CD4-positive, alpha-beta T cell (primary cell): ENCODE measurements at places on chromosomes 7 and 10.

DNA sequence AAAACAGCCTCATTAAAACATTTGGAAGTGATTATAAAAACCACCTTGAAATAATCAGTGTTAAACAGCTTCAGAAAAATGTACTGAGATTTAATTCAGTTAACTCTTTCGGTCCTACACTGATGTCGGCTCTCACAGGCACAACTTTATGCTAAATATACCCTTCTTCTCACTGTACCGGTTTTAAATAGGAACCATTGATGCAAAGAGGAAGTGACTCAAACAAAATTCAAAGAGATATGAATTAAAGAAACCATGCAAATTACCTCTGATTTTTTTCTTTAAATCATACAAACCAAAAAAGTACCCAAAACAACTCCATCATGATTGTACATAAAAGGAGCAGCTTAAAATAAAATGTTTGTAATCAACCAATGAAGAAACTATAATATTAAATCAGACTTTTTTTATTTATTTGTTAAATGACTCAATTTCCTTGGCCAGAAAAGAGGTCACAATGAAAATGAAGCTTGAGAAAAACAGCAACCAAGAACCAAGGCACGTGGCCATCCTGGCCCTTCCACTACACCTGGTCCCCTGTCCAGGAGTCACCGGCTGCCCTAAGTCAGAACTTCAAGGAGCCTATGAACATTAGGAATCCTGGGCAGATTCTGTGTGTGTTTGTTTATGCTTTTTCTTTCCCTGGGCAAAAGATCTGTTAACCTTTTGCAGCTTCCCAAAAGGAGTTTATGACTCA is 73.0 kb upstream of the CABCOCO1 start:
- H3K27me3 ChIP-seq: no peaks in the 10 kb centered on the region
- no peaks in the 10 kb centered on the region for H3K4me1 ChIP-seq
- no peak for DNase-seq
- H3K27ac ChIP-seq: no peak overlapping the region
- no peak overlapping the region for H3K4me3 ChIP-seq

DNA sequence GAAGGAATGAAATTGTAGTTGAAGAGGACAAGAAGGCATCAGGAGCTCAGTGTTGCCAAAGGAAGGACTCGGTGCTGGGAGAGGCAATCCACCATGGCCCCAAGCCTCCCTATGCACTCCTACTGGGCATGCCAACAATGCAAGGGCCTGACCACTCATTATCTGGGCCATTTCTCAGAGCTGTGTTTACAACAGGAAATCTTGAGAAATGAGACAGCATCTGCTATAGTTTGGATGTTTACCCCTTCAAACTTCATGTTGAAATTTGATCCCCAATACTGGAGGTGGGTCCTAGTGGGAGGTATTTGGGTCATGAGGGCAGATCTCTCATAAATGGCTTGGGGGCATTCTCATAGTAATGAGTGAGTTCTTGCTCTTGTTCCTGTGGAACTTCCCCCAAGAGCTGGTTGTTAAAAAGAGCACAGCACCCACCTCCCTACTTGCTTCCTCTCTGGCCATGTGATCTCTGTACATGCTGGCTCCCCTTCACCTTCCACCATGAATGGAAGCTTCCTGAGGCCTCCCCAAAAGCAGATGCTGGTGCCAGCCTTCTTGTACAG is 50.8 kb upstream of the AOAH start:
- no peak overlapping the region for H3K27ac ChIP-seq
- peak; percentile 59 for DNase-seq
- H3K4me3 ChIP-seq: no peak overlapping the region
- peaks cover 42% of the 10 kb centered on the region for H3K4me1 ChIP-seq

DNA sequence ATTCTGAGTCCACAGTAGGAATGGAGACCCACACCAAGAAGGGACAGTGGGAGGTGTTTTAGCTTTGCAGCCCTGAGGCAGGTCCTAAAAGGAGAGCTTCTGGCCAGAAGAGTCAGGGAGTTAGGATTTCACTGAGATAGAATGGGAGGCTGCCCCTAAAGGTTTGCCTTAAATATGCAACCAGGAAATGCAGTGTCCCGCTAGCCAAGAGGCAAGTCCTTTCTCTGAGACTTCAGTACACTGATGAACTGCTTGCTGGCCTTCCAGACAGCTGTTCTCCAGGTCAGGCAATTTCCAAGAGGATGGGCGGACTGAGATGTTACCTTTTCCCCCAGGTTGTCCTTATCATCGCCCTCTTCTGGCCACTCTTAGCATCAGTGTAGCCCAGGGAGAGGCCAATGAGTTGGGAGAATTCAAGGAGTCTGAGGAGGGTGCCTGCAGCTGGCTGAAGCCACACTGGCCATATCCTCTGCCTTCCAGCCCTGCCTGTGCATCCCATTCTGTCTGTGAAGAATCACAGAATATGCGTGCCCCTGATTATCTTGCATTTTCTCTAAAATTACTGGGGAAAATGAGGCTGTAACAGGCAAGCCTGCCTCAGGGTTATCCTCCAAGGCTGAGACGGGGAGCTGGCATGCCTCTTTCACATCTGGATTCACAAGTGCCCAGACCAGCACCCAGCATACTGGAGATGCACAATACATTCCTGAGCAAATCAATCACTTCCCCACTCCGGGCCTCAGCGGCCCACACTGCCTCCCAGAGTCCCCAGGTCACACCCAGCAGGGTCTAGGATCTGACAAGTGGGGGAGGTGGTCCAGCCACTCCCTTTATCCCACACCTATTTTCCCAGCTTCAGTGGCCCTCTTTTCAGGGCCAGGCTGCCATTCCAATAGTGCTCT is 2.4 kb downstream of the TLL2 start:
- H3K4me3 ChIP-seq: no peak overlapping the region
- H3K27me3 ChIP-seq: peaks cover 33% of the 10 kb centered on the region
- no peak for DNase-seq
- peaks cover 23% of the 10 kb centered on the region for H3K4me1 ChIP-seq

DNA sequence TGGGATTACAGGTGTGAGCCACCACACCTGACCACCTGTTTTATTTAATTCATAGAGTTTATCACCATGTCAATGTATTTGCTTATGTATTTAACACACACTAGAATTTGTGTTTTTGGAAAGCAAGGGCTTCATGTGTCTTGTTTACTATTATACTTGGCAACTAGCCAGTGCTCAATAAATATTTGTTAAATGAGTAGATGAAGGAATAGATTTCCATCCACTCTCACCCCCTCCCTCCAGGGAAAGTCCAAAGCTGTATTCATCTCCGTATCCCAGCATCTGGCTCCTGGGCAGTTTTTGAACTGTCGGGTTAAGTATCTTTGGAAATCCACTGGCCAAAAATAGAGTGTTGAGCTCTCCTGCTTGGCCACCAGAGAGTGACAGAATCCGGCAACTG is 4.6 kb upstream of the RADIL start:
- peaks cover 6% of the 10 kb centered on the region for H3K27me3 ChIP-seq
- peaks cover 2% of the 10 kb centered on the region for H3K4me1 ChIP-seq
- no peak overlapping the region for H3K4me3 ChIP-seq
- no peak overlapping the region for H3K27ac ChIP-seq
- no peaks in the 10 kb centered on the region for H3K36me3 ChIP-seq

DNA sequence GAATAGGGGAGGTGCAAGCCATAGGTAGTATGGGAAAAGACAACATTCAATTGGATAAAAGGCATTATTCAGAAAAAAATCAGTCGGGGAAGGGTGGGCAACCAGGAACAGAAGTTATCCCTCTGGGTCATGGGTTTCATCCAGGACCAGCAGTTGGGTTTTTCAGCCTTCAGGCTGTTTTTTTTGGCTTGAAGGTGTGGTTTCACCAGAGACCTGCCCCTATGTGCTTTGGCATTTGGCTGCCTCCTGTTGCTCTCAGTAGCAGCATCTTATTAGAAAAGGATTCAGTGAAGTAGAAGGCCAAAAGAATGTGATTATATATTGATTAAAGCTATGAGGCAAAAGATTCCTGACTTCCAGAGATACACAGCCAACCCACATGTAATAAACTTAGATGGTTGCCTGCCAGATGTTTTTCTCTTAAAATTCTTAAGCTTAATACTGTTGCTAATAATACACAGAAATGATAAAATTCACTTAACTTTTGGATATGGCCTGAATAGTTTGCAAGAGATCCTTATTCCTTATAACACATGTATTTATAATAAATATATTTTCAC is 251.7 kb upstream of the CSTF2T start:
- no peaks in the 10 kb centered on the region for H3K36me3 ChIP-seq
- no peak overlapping the region for H3K27ac ChIP-seq
- no peaks in the 10 kb centered on the region for H3K27me3 ChIP-seq
- H3K4me3 ChIP-seq: no peak overlapping the region
- no peak for DNase-seq

- H3K27ac ChIP-seq: no peak overlapping the region
- no peaks in the 10 kb centered on the region for H3K4me1 ChIP-seq
- no peaks in the 10 kb centered on the region for H3K27me3 ChIP-seq
- H3K4me3 ChIP-seq: no peak overlapping the region
- DNase-seq: no peak
These were observed 188.6 kb upstream of the GDF10 start for GRCh38 chr10:47111329-47111862.

DNA sequence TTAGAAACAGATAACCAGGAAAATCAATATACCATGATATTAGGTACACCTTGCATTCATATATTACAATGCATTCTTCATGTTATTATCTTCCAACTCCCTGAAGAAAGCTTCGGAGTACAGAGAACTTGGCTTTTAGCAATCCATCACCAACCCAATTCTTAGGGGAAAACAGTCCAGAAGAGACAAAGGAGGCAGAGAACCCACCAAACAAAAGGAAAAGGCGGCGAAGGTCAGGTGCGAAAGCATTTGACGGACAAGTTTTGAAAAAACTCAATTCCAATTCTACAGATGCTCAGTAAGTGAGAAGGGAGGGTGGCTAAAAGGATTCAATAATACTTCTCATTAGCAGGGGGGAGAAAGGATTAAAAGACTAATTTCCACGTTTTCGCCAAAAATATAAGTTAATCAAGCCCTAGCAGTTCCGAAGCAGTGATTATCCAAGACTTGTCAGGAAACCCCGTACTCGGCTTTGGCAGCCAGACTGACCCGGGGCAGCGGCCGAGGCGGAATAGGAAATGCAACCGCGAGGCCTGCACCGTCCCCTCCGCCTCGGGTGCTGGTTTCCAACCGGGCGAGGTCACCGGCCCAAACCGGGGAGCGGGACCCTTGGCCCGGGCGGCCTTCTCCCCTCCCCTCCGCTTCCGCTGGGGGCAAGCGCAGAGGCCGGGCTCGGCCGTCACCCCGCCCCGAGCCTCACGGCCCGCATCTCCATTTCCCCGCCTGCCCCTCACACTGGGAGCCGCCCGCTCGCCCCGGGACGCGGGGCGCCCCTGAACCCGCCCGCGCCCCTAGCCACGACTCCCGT is 747 bp downstream of the GDI2 start:
- peak overlapping the region; percentile 80 for H3K27ac ChIP-seq
- DNase-seq: peak; percentile 30
- no peaks in the 10 kb centered on the region for H3K27me3 ChIP-seq
- H3K4me3 ChIP-seq: peak overlapping the region; percentile 74
- peaks cover 48% of the 10 kb centered on the region for H3K4me1 ChIP-seq
- H3K36me3 ChIP-seq: peaks cover 8% of the 10 kb centered on the region

DNA sequence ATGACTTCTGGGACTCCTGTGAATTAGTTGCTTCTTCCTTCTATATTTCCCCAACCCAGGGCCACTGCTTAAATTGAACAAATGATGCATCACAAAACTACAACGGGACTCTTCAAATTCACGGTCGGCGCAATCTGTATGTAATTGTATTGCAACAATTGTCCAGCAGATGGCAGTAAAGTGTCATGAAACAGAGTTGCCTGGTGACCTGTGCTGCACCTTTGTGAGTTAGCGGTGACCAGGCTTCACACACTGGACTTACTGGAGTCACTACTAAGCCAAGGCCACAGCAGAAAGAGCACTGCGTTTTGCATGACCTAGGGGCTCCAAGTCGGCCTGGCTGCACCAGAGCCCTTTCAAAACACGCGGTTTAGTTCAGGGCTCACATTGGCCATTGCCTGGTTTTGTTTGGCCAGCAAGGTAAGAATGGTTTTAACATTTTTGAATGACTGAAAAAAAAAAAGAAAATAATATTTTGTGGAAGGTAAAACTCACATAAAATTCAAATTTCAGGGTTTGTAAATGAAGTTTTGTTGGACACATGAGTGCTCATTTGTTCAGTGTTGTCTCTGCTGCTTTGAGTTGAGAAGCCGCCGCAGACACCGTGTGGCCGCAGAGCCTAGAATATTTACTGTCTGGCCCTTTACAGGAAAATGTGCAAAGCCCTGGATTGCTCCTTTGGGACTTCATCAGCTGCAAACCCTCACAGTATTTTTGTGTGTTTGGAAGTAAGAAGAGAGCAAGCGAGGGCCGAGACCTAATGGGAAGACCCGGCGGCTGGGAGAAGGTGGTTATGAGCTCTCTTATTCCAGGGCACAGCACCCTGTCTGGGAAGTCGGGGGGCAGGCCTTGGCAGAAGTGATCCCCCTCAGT is 23.2 kb upstream of the ZNF32 start:
- H3K27ac ChIP-seq: no peak overlapping the region
- H3K4me3 ChIP-seq: no peak overlapping the region
- peaks cover 10% of the 10 kb centered on the region for H3K4me1 ChIP-seq
- H3K27me3 ChIP-seq: peaks cover 21% of the 10 kb centered on the region
